ENCODE measurements at places on chromosomes 4 and X. TPM values are rescaled to one million over a fixed set of nuclear protein-coding genes. Genes with fewer than 3 reads are reported as not detected.

The TMEM35A gene
- total RNA-seq, result 0.76 TPM

The HELT gene
- total RNA-seq, result not detected

The INTS12 gene
- 16.5 TPM for total RNA-seq

The PRR27 gene
- not detected for total RNA-seq

- no peaks in the 10 kb centered on the region for H3K36me3 ChIP-seq
- no peaks in the 10 kb centered on the region for H3K27me3 ChIP-seq
- H3K4me1 ChIP-seq, result peaks cover 40% of the 10 kb centered on the region
These were observed 99.8 kb downstream of the TSPAN5 start for GRCh38 chr4:98558471-98559169.

DNA sequence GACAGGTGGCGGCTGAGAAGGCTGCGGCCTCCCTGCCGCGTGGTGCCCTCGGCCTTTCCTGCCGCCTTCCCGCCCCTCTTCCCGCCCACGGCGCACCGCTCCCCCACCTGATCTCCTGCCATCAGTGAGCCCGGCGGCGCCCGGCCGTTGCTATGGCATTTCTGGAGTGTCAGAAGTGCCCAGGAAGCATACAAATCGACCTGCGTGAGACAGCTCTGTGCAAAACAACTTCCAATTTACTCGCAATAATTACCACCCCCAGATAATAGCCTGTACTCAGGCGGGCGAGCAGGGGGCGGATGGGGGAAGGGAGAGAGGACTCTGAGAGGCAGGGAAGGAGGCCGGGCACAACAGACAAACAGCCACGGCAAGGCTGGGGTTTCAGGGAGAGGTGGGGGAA is 16.6 kb upstream of the ERCC6L start:
- no peak overlapping the region for H3K4me3 ChIP-seq
- no peaks in the 10 kb centered on the region for H3K27me3 ChIP-seq
- H3K36me3 ChIP-seq, result no peaks in the 10 kb centered on the region
- 0 out of 2 replicates have a peak, but pooled peaks cover 4% of the 10 kb centered on the region for H3K4me1 ChIP-seq
- no peak overlapping the region for H3K27ac ChIP-seq

DNA sequence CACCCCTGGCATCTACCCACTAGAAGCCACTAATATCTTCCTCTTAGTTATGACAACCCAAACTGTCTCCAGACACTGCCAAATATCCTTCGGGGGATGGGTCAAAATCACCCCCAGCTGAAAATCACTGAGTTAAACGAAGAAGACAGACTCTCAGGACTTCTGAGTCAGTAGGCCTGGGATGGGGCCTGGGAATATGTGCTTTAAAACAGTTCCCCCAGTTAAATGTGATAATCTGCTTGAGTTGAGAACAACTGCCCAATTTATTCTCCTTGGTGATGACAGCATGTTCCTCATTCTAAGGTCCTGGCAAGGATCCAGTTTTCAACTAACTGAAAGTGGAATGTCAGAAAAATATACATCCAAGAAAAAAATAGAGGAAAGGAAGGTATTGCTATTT is 52.4 kb downstream of the CBLL2 start:
- H3K27ac ChIP-seq, result peak overlapping the region; percentile 30
- peaks cover 25% of the 10 kb centered on the region for H3K4me1 ChIP-seq
- no peaks in the 10 kb centered on the region for H3K27me3 ChIP-seq
- H3K36me3 ChIP-seq, result no peaks in the 10 kb centered on the region
- no peak overlapping the region for H3K4me3 ChIP-seq

DNA sequence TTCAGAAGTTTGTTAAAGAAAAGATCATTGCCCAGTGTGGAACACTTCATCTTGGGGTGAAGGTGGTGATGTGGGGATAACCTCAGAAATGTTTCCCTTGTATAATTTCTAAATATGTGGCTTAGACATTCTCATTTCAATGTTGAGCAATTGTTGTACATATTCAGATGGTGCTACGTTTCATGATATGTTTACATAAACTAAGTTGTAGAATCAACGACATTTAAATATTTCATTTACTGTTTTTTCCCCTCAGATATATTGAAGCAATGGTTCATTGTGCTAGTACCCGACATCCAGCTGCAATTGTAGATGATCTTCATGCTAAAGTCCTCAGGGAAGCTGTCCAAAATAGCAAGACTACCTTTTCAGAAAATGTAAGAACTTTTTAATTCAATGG is 92.6 kb downstream of the BLTP1 start:
- no peak for DNase-seq
- no peaks in the 10 kb centered on the region for H3K4me1 ChIP-seq
- no peak overlapping the region for H3K4me3 ChIP-seq
- no peak overlapping the region for H3K27ac ChIP-seq
- no peaks in the 10 kb centered on the region for H3K27me3 ChIP-seq
- H3K36me3 ChIP-seq, result peaks cover 37% of the 10 kb centered on the region

DNA sequence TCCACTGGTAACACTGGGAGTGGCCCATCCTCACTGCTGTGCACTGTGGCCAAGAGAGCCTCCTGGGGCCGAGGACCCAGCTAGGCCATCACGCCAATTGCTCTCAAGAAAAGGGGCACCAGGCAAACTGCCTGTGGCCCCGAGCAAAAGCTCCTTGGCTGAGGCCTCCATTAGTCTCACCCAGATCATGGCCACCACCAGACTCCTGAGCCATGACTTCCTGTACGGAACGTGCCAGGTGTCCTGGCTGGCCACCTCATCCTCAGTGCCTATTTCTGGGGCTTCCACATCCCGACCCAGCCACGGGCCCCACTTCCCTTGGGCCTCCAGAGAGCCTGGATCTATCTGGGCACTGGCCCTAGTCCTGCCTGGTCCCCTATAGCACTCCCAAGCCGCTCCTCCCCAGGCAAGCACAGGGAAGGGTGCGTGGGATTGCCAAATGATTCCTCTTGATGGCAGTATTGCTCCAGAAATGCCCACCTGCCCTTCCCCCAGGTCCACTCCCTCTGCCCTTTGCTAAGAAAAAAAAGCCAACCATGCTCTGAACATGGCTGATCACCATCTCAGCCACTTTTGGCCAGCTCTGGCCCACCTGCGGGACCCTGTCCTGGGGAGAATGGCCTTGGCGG is 212.6 kb upstream of the AGTR2 start:
- H3K4me3 ChIP-seq, result no peak overlapping the region
- no peaks in the 10 kb centered on the region for H3K27me3 ChIP-seq
- H3K36me3 ChIP-seq, result no peaks in the 10 kb centered on the region
- no peak for DNase-seq
- H3K4me1 ChIP-seq, result no peaks in the 10 kb centered on the region

- peaks cover 25% of the 10 kb centered on the region for H3K4me1 ChIP-seq
- peak; percentile 78 for DNase-seq
- H3K27ac ChIP-seq, result peak within 1 kb of the TSS; percentile 99
These were observed at the start of gene CDK16 for GRCh38 chrX:47218280-47218919. Gene CDK16 (plus strand): TSS chrX:47218681. CDS start chrX:47223558, 4,877 bp downstream.

GRCh38 chrX:19595043-19595677 is 79.9 kb upstream of the MAP3K15 start:
- H3K36me3 ChIP-seq, result no peaks in the 10 kb centered on the region
- no peak overlapping the region for H3K4me3 ChIP-seq
- DNase-seq, result peak; percentile 35
- peaks cover 31% of the 10 kb centered on the region for H3K4me1 ChIP-seq
- H3K27me3 ChIP-seq, result no peaks in the 10 kb centered on the region

- no peak overlapping the region for H3K4me3 ChIP-seq
- no peak for DNase-seq
- H3K36me3 ChIP-seq, result no peaks in the 10 kb centered on the region
These were observed 20.5 kb downstream of the RAB40A start for GRCh38 chrX:103498786-103499185.

- DNase-seq, result no peak
- no peaks in the 10 kb centered on the region for H3K36me3 ChIP-seq
- no peak overlapping the region for H3K27ac ChIP-seq
- H3K4me3 ChIP-seq, result peak overlapping the region; percentile 75
These were observed 1.0 kb upstream of the ACSL1 start for GRCh38 chr4:184826691-184827270.

DNA sequence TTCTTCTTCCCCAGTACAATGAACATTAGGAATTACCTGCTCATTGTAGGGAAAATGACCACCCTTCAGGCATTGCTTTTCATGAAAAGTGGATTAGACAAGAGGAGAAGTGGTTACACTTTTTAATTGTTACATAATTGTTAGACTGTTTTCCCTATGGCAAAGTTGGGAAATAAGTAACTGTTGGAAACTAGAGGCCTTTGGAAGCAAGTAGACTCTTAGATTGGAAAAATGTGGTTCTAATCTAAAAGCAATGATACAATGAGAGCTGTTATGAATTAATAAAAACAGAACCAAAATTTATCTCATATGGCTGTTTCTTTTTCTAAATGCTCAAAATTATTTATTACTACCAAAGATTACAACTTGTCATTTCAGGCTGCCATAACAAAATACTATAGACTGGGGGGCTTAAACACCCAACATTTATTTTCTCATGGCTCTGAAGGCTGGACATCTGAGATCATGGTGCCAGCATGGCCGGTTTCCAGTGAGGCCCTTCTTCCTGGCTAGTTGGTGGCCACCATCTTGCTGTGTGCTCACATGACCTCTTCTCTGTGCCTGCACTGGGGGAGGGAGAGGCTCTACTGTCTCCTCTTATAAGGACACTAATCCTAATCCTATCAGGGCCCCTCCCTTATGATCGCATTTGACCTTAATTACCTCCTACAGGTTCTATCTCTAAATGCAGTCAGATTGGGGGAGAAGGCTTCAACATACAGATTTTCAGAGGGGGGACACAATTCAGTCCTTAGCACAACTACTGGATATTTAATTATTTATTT is 12.5 kb downstream of the CC2D2A start:
- no peaks in the 10 kb centered on the region for H3K36me3 ChIP-seq
- H3K4me3 ChIP-seq, result no peak overlapping the region
- H3K27me3 ChIP-seq, result no peaks in the 10 kb centered on the region
- no peak for DNase-seq

DNA sequence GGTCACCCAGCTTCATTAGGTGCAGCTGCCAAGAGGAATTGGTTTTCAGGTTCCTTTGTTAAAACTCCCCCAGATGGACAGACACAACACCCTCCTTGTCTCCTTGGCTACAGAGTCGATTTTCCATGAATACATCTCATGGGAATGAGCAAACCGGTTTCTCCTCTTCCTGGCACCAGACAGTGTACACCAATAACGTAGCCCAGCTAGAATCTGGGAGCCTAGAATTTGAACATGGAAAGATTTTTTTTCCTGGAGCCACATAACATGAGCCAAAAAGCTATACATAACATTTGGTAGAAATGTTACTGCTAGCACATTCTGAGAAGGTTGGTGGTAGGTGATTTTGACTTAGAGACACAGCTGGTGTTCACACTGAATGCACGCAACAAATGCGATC is 62.9 kb upstream of the SLC34A2 start:
- no peak overlapping the region for H3K4me3 ChIP-seq
- no peak overlapping the region for H3K27ac ChIP-seq
- DNase-seq, result no peak
- no peaks in the 10 kb centered on the region for H3K27me3 ChIP-seq
- H3K36me3 ChIP-seq, result no peaks in the 10 kb centered on the region

DNA sequence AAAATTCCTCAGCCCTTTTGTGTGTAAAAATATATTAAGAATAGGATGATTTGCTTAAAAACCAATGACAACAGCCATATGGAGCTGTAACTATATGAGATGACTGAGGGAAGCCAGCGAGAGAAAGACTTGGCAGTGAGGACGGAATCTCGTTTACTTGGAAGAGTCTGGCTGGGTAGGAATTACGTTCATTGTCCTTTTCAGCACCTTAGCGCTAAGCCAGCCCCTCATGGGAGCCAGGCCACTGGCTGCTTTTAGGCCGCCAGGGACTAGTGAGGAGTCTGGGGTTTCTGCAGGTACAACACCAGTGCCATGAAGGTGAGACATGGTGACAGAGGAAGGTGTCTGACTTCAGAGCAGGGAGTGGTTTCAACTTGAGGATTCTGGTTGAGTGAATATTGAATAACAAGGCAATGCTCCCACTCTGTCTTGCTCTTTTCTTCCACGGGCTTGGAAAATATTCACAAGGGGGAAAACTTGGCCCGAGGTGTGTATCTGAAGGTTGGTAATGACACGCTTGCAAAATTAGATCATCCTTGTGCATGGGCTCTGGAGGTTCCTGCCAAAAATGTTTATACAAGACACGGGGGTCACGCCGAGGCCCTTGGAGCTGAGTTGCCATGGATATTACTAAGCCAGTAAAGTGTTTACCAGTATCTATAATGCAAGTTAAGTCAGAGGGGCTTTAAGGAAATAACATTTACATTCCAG is 17.4 kb downstream of the KLF3 start:
- H3K4me3 ChIP-seq, result no peak overlapping the region
- H3K27ac ChIP-seq, result peak overlapping the region; percentile 11
- H3K27me3 ChIP-seq, result no peaks in the 10 kb centered on the region
- DNase-seq, result peak; percentile 74
- peaks cover 22% of the 10 kb centered on the region for H3K36me3 ChIP-seq

GRCh38 chr4:78019414-78019813 is 37.7 kb upstream of the FRAS1 start:
- H3K27ac ChIP-seq, result no peak overlapping the region
- H3K36me3 ChIP-seq, result no peaks in the 10 kb centered on the region
- no peak overlapping the region for H3K4me3 ChIP-seq
- peaks cover 5% of the 10 kb centered on the region for H3K4me1 ChIP-seq
- no peak for DNase-seq
- H3K27me3 ChIP-seq, result no peaks in the 10 kb centered on the region

GRCh38 chrX:120726294-120726693 is 96.4 kb upstream of the C1GALT1C1 start:
- no peaks in the 10 kb centered on the region for H3K36me3 ChIP-seq
- H3K4me3 ChIP-seq, result no peak overlapping the region
- no peaks in the 10 kb centered on the region for H3K27me3 ChIP-seq
- no peak for DNase-seq
- no peak overlapping the region for H3K27ac ChIP-seq

GRCh38 chr4:167021545-167022155 is 212.6 kb downstream of the SPOCK3 start:
- no peaks in the 10 kb centered on the region for H3K4me1 ChIP-seq
- no peaks in the 10 kb centered on the region for H3K27me3 ChIP-seq
- no peak overlapping the region for H3K27ac ChIP-seq
- H3K36me3 ChIP-seq, result no peaks in the 10 kb centered on the region

GRCh38 chrX:100600758-100601157 is 16.0 kb downstream of the TNMD start:
- H3K4me1 ChIP-seq, result no peaks in the 10 kb centered on the region
- no peaks in the 10 kb centered on the region for H3K27me3 ChIP-seq
- no peaks in the 10 kb centered on the region for H3K36me3 ChIP-seq
- H3K27ac ChIP-seq, result no peak overlapping the region

GRCh38 chrX:112997991-112998390 is 157.4 kb upstream of the AMOT start:
- H3K4me1 ChIP-seq, result no peaks in the 10 kb centered on the region
- no peaks in the 10 kb centered on the region for H3K27me3 ChIP-seq
- H3K4me3 ChIP-seq, result no peak overlapping the region
- DNase-seq, result no peak
- no peak overlapping the region for H3K27ac ChIP-seq
- no peaks in the 10 kb centered on the region for H3K36me3 ChIP-seq

DNA sequence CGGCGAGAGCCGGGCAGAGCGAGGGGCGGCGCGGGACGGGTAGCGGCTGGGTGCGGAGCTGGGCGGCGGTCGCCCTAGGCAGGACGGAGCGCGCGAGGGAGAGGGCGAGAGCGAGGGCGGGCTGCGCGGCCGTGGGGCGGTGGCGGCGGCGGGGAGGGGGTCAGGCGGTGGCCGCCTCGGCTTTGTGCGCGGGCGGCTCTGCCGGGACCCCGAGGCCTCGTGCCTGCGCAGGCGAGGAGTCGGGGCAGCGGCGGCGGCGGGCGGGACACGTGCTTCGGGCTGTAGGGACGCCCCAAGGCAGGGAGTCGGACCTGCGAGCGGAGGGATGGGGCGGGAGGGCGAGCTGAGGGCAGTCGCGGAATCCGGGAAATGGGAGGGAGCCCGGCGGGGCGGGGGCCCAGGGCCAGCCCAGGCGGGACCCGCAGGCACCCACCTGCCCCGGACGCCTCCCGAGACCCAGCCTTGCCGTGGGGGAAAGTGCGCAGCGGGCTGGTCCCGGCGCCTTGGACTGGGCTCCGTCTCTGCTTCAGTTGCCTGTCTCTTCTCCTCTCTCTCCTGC is 465 bp downstream of the BMPR1B start:
- H3K36me3 ChIP-seq, result no peaks in the 10 kb centered on the region
- no peak overlapping the region for H3K27ac ChIP-seq
- peaks cover 17% of the 10 kb centered on the region for H3K27me3 ChIP-seq
- H3K4me1 ChIP-seq, result no peaks in the 10 kb centered on the region
